Activated T-helper 2 cell treated with anti-CD3 and anti-CD28 coated beads, Interferon-gamma antibody, Interleukin-2, Interleukin-4, amounts not matched to agents 10 μg/mL and 5 μg/mL and 100 μg/mL, durations not matched to agents 14 hours and 24 hours and 36 hours (primary cell): ENCODE measurements at places on chromosomes 4 and X. TPM values are rescaled to one million over a fixed set of nuclear protein-coding genes. Genes with fewer than 3 reads are reported as not detected.

GRCh38 chr4:2648159-2648814 is 107.8 kb downstream of the TNIP2 start:
- DNase-seq = no peak

DNA sequence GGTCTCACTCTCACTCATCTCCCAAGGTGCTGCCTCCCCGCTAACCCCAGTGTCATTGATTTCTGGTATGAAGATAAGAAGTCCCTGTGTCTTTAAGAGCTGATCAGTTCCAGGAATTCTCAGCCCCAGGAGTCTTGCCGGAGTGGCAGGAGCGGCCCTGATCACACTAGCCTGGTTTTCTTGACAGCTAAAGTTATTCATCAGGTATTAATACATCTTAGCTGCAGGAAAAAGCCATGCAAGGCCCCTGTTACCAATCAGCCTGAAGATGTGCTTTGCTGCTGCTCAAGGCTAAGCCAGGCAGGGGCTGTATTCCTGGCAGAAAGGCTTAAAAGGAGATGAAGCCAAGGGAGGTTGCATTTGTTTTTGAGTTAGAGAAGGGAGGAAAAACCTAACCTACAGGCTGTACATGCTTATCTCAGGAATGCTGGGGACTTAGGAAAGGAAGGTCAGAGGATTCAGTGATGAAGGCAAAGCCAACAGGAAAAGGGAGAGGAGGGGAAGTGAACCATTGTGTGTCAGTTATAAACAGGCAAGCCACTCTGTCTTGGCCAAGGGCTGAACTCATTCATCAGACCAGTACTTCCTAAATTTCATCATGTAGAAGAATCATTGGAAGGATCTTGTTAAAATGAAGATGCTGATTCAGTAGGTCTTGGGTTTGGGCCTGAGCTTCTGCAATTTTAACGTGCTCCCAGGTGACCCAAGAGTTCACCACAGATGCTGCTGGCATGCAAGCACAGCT is 8.6 kb downstream of the SRPX start:
- no peak for DNase-seq

DNA sequence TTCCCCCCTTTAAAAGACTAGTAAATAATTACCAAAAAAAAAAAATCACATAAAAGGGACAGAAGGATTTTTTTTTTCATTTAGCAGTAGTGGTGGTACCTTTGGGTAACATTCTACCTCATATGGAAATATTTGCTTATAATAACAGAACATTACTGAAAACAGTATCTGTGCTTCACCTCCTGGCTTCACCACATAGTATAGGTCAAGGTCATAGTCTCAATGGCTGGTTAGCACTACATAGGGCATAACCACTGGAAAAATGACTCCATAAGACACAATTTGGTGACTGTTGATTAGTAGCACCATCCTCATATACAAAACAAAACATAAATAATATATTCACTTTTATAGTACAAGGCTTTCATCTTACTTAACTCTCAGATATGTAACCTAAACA is 34.7 kb downstream of the MANBA start:
- no peak for DNase-seq

DNA sequence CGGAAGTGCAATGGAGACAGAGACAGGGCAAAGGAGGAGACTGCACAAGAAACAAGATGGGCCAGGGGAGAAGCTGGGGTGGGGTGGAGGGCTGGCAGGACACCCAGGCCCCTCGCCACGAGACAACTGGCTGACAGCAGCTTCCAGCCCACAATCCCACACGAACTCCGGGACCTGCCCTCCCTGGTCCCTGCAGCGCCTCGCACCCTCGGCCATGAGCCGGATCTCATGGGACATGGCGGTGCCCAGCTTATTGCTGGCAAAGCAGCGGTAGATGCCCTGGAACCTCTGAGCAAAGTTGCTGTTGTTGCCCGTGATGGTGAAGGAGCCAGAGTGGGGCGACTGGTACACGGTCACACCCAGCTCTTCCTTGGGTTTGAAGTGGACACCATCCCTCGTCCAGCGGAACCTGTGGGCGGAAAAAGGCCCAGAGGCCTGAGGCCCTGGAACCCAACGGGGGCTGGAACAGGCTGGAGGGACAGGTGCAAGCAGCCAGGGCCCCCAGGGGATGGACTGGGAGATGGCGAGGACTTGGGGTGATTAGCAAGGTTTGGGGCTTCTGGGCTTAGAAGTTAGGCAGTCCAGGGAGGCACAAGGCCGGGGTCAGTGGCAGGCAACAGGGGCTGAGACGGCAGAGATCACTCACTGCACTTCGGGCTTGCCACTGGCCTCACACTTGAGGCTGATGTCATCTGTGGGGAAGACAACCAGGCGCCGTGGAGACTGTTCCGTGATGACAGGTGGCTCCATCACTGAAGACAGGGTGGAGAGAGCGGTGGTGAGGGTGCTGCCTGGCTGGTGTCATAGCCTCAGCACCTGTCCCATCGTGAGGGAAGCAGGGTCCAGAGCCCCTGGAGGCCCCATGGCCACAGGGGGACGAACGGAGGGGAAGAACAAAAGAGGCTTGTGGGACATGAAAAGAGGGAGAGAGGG is 13.8 kb downstream of the L1CAM start:
- no peak for DNase-seq

DNA sequence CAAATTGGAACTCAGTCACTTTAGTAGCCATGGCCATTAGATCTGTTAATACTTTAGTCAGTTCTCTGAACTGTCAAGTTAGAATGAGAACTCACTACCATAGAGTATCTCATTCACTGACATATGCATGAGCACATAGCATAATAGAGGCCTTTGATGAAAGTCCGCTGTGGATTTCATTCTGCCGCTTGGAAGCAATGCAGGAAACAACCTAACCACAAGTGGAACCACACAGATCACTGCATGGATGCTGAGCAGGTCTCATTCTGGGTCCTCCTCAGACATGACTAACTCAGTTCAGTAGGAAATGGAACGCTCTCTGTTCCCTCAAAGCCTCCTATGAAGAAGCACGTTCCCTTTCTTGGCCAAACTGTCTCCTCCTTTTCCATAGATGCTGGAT is 1624.8 kb upstream of the TENM3 start:
- DNase-seq = no peak

Gene MAB21L2
- total RNA-seq = not detected in 2 replicates

DNA sequence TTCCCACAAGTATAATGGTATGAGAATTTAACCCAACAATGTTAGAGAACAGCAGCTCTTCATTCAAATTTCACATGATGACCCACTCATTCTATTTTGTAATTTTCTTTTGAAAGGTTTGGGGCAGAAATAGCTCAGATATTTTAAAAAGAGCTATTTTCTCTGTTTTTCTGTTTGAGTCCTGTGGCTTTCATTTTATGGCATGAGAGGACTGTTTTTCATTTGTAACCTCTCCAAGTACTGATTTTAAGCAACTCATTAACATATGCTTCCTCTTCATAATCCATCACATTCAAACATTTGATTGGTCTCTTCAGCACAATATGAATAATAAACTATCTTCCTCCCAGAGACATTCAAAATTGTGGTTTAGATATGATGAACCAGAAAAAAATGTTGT is 129.0 kb upstream of the TEX13A start:
- DNase-seq = no peak

DNA sequence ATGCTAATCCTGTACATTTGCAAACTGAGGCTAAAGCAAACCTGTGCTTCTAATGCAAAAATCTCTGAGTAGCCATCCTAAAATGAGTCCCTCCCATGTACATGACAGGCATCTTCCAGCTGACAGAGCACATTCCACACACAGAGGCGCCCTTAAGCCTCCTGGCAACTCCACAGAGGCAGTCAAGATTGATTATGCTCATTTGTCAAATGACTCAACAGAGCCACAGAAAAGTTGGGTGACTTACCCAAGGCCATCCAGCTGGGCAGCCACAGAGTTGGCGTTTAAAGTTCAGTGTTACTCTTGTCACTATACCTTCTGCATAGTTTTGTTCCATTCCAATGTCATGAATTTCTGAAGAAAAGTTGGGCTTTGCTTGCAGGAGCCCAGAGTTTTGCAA is 394.6 kb upstream of the FGF13 start:
- no peak for DNase-seq

Gene GPAT3
- 8.8 and 9.7 TPM in 2 replicates for total RNA-seq

Gene KIAA0232
- 13.6 and 15.9 TPM in 2 replicates for total RNA-seq

DNA sequence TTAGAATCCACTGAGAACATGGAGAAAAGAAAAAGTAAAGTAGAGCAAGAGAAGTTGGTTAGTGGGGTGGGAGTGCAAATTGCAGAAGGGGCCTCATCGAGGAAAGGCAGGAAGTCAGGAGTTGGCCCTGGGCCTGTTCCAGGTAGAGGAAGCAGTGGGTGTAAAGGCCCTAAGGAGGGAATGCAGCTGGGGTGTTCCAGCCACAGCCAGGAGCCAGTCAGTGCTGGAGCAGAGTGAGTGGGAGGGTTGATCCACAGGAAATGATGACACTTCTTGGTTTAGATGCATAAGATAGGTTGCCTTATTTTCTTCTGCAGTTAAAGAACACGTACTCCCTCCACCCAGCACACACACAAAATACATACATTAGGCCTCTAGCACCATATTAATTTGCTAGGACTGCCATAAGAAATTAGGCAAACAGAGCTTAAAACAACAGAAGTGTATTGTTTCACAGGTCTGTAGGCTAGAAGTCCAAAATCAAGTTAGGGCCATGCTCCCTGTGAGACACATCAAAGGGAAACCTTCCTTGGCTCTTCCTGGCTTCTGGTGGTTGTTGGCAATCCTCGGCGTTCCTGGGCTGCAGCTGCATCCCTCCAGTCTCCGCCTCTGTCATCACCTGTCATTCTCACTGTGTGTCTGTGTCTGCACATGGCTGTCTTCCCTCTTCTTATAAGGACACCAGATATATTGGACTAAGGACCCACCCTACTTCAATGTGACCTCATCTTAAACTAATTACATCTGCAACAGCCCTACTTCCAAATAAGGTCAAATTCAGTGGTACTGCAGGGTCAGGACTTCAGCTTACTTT is 205.9 kb downstream of the AASDH start:
- peak; percentile 23 for DNase-seq

- DNase-seq = no peak
Measured at GRCh38 chrX:40325161-40325560, 227.4 kb upstream of the BCOR start.

GRCh38 chrX:110224926-110225617 is 92.8 kb downstream of the AMMECR1 start:
- no peak for DNase-seq

DNA sequence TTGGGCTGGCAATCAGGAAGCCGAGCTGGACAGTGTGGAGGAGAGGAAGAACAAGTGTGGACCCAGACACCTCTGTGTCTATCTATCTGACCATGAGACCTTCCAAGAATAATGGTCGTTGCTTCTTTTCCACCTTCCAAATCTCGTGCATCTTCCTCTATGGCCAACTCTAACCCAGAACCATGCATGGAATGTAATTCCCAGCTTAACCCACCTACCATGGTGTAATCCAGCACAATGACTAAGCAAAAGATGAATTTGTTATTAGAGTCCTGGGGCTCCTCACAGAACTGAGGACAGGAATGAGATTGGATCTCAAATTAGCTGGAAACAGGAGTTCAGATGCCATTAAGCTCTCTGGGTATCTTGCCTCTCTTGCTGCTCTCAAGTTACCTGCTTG is 17.4 kb upstream of the TMEM184C start:
- no peak for DNase-seq

GRCh38 chr4:55348466-55348865 is 2.4 kb downstream of the SRD5A3 start:
- no peak for DNase-seq

DNA sequence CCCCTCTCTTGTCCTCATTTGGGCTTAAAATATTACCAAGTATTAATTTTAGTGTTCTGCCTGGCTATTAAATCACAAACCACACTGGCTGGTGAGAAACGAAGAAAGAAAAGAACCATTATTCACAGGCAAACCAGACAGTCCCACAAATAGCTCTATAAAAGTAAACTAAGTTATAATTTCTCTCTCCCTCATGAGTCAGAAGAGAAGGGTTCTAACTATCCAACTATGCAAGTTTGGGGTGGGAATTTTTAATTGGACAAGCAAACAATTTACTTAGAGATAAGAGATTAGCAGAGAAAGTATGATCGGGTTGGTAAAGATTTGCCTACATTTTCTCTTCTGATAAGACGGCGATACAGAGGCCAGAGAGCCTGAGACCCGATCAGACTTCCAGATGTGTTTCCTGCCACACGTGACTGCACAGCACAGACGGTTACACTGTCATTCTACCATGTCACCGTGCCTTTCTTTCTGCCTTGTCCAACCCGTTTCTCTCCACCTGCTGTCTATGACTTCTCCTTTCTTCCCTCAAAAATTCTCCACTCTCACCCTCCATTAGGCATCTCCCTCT is 52.3 kb downstream of the MEPE start:
- DNase-seq = no peak

DNA sequence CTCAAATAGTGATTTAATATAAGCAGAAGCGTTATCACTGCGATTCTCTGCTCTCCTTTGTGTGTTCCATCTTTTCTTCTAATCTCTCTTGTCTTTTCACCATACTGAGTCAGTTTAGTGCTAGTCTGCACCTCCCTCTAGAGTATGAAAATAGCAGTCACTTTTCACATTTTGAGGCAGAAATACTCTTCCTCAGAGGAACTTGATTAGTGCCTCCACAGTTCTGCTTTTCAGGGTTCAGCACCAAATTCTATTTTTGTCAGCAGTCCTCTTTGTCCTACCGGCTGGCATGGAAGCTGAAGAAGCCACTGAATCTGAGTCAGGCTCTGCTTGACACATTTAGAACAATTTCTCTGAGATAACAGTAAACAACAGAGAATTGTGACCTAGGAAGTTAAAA is 49.7 kb upstream of the ANKRD17 start:
- DNase-seq = no peak

Gene SPANXB1
- not detected in 2 replicates for total RNA-seq
